ENCODE measurements at places on chromosomes 12 and 14. TPM values are rescaled to one million over a fixed set of nuclear protein-coding genes. Genes with fewer than 3 reads are reported as not detected.

GRCh38 chr12:95884998-95885397 lies 26.2 kb downstream of the SNRPF start:
- no peaks in the 10 kb centered on the region for H3K4me1 ChIP-seq
- H3K27me3 ChIP-seq = no peaks in the 10 kb centered on the region
- H3K4me3 ChIP-seq = no peak overlapping the region
- H3K27ac ChIP-seq = no peak overlapping the region
- no peaks in the 10 kb centered on the region for H3K36me3 ChIP-seq
- no peak for DNase-seq

- DNase-seq = peak; percentile 90
- H3K4me3 ChIP-seq = peak overlapping the region; percentile 91
- H3K4me1 ChIP-seq = peaks cover 28% of the 10 kb centered on the region
- peaks cover 7% of the 10 kb centered on the region for H3K27me3 ChIP-seq
These were observed 568 bp downstream of the PPM1A start for GRCh38 chr14:60249321-60250256.

DNA sequence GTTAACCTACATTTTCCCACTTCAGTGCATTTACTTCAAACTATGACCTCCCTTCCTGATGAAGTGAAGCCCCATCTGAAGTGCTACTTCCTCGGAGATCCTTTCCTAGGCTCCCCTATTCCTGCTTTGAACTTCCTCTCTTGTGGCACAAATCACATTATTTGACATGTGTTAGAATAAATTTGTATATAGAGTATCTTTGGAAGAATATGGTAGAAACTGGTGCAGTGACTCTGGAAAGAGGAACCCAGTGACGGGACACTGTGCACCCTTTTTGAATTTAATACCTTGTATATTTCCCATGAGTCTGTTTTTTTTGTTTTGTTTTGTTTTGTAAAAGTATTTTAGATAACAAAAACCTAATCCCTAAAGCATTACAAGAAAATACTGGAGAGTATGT lies 66.4 kb upstream of the SRSF5 start:
- no peak for DNase-seq
- H3K27me3 ChIP-seq = peaks cover 19% of the 10 kb centered on the region
- peaks cover 66% of the 10 kb centered on the region for H3K4me1 ChIP-seq
- H3K36me3 ChIP-seq = no peaks in the 10 kb centered on the region
- peak overlapping the region; percentile 28 for H3K4me3 ChIP-seq

DNA sequence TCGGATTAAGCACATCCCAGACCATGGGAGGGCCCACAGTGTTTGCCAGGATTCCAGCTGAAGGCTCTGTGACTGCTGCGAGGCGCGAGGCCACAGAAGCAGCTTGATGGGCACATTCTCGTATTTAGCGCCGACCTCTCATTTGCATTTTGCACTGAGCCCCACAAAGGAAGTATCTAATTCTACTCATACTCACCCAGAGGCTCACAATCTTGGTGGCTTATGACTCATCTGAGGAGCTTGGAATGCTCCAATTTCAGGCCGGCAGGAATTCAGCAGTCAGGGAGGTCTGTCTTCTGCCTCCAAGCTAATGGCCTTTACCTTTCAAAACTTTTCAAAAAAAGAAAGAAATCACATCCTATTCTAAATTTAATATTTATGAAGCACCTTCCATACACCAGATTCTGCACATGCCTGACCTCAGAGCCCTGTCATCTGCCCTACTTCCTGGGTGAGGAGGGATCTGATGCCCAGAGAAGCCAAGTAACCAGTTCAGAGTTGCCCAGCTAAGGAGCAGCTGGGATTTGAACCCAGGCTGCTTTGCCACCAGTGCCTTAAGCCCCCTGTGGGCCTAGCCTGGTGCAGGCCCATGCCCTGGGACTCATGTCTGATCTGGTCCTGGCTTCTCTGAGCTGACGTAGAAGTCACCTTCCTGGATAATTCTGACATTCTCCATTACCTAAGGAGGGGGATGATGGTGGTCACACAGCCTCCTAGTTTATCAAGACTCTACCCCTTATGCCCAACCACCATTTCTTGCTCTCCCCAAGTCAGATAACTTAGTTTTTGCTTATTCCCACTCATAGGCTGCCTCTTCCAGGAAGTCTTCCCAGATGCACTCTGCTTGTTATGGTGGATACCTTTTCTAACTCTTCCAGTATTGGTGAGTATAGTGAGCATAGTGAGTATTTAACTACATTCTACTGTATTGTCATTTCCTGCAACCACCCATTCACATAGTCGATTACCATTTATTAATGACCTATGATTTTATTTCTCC lies 198.9 kb downstream of the RBM19 start:
- no peak for DNase-seq
- H3K4me1 ChIP-seq = peaks cover 13% of the 10 kb centered on the region
- no peak overlapping the region for H3K27ac ChIP-seq
- H3K4me3 ChIP-seq = no peak overlapping the region
- H3K36me3 ChIP-seq = peaks cover 4% of the 10 kb centered on the region
- peaks cover 6% of the 10 kb centered on the region for H3K27me3 ChIP-seq

- no peak overlapping the region for H3K4me3 ChIP-seq
- H3K27me3 ChIP-seq = peaks cover 6% of the 10 kb centered on the region
- no peak overlapping the region for H3K27ac ChIP-seq
- H3K36me3 ChIP-seq = no peaks in the 10 kb centered on the region
These were observed 7.1 kb downstream of the SCNN1A start for GRCh38 chr12:6367969-6368892.

DNA sequence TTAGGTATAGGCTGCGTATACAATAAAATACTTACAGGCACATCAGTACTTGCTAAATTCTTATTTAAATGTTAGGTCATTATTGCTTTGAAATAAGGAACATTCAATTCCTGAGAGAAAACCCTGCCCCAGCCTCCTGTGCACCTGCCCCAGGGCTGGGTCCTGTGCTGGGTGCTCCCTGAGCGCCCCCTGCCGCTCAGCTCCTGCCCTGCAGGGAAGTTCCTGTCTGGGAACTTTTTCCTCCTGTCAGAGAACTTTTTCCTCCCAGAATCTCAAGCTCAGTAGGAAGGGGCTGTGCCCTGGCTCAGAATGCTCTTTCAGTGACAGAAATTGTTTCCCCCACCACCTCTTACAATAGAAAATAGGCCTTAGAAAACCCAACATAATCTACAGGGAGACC lies 751.1 kb downstream of the TMEM121 start:
- H3K4me3 ChIP-seq = no peak overlapping the region
- H3K27ac ChIP-seq = no peak overlapping the region
- H3K36me3 ChIP-seq = peaks cover 8% of the 10 kb centered on the region
- DNase-seq = no peak

The PLCZ1 gene
- not detected for total RNA-seq
